ENCODE measurements at places on chromosomes 16 and 17.

GRCh38 chr17:10744501-10745000 lies 14.7 kb upstream of the TMEM220 start:
- no peak for DNase-seq

DNA sequence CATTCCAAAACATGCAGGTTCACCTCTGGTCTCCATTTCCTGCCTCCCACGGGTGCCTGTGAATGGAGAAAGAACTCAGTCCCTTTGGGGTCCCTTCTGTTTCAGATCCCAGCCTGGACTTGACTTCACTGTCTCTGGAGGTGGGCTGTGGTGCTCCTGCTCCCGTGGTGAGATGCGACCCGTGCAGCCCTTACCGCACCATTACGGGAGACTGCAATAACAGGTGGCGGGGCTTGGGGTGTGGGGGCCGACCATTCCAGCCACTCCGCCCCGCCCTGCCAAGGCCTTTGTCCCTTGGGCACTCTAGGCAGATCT lies 10.5 kb downstream of the LPO start:
- DNase-seq: no peak

DNA sequence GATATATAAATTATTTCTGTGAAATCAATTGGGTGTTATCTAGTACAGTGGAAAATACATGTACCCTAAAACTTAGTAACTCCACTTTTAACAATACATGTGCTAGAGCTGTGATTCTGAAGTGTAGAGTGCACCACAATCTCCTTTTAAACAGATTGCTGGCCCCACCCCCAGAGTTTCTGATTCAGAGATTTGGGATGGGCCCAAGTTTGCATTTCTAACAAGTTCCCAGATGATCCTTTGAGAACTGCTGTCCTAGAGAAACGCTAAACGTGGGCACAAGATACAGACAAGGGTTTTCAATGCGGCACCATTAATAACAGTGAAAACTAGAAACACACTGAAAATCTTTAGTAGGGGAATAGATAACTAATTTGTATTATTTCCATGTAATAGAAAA lies 49.2 kb downstream of the NXPH3 start:
- DNase-seq: no peak

GRCh38 chr17:52158450-52159042 lies at the start of gene CA10:
Gene CA10 (minus strand): TSS chr17:52158714.
- DNase-seq: no peak

GRCh38 chr16:75017670-75018525 lies 19.1 kb downstream of the ZNRF1 start:
- DNase-seq: no peak

- no peak for DNase-seq
Measured at GRCh38 chr17:30520436-30520835, 43.2 kb downstream of the GOSR1 start.

GRCh38 chr16:3734758-3735221 lies 17.5 kb upstream of the TRAP1 start:
- no peak for DNase-seq

DNA sequence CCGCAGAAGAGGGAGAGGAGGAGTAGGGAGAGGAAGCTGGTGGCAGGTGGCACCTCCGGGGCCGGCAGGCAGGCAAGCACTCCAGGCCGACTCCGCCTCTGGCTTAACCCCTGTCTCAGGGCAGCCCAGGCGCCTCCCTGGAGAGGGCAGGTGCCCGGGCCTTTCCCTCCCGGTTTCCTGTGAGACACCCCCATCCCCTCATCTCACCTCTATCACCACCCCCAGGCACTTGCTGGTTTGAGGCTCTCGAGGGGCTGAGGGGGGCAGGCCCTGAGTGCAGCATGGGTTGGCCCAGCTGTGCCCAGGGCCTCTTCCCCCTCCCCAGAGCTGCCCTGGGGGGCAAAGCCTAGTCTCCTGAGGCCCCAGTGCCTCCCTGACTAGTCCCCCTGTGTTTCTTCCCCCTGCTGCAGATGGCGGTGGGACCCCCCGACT lies 6.0 kb downstream of the DOC2A start:
- no peak for DNase-seq
